Muscle of leg (tissue), 16 donors: ENCODE measurements at places on chromosomes 16 and 17. TPM values are rescaled to one million over a fixed set of nuclear protein-coding genes. Genes with fewer than 3 reads are reported as not detected.
A peak's percentile ranks its signal among the peaks of the same experiment; 100 is the strongest.

Gene OR1A1
- total RNA-seq: not detected

Gene FOXL1
- 0.40 TPM for total RNA-seq

Gene HAGH
- total RNA-seq: 36.1 TPM

Gene ZSWIM7
- 29.0 TPM for total RNA-seq

DNA sequence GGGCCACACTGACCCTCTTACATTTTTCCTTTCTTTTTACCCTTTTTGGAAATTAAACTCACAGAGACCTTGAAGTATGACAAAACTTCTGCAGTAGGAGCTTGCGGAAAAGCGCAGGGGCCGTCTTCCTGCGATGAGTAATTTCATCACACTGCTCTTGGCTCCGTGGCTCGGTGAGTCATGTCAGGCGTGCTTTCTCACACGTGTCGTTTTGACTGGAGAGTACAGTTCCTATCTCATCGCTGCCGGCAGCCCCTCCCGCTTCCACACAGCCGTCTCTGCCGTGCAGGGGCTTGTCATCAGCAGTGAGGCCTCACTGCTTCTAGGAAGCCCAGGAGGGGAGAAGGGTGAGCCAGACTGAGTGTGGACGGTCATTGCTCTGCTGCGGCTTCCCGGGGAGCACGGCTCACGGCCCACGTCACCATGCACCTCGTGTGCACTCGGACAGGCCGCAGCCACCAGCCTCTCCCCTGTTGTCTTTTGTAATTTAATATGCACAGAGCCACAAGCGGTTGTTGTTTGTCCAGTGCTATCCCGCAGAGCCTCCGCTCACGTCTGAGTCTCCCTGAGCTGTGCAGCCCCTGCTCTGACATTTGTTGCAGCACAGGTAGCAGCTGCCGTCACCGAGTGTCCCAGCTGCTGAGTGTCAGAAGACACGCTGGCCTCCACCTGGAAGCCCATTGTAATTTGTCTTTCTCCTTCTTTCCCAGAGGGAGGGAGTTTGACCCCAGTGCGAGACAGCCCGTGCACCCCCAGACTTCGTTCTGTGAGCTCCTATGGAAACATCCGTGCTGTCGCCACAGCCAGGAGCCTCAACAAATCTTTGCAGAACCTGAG is 99.4 kb upstream of the CHMP6 start:
- peak overlapping the region; percentile 75 for H3K27ac ChIP-seq
- peak; percentile 86 for DNase-seq
- peaks cover 33% of the 10 kb centered on the region for H3K36me3 ChIP-seq
- no peak overlapping the region for H3K4me3 ChIP-seq
- no peaks in the 10 kb centered on the region for H3K27me3 ChIP-seq

DNA sequence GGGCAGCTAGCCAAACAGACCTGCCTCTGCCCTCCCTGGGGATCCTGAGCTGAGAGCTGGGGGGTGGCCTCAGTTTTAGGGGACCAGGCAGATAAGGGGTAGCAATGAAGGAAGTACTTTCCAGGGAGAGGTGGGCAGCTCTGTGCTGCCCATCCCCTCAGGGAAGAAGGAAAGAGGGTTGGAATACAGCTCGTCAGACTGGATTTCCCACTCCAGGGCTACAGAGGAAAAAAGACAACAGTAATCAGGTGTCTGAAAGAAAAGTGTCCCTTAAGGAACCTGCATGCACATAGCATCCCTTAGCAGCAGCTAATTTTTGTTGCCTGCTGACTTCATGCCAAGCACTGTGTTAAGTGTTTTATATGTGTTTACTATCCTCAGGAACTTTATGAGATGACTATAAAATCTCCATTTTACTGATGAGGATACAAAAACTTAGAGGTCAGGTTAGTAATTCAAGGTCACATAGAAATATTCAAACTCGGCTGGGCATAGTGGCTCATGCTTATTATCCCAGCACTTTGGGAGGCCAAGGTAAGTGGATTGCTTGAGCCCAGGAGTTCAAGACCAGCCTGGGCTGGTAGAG is 3.2 kb upstream of the MRPL58 start:
- H3K36me3 ChIP-seq: peaks cover 4% of the 10 kb centered on the region
- no peak overlapping the region for H3K27ac ChIP-seq
- DNase-seq: no peak
- no peak overlapping the region for H3K4me3 ChIP-seq
- no peaks in the 10 kb centered on the region for H3K27me3 ChIP-seq
- H3K4me1 ChIP-seq: peaks cover 28% of the 10 kb centered on the region

GRCh38 chr17:59424331-59424730 is 92.9 kb downstream of the YPEL2 start:
- peak overlapping the region; percentile 89 for H3K27ac ChIP-seq
- no peak for DNase-seq
- no peaks in the 10 kb centered on the region for H3K27me3 ChIP-seq
- peaks cover 62% of the 10 kb centered on the region for H3K4me1 ChIP-seq
- no peak overlapping the region for H3K4me3 ChIP-seq

- H3K36me3 ChIP-seq: no peaks in the 10 kb centered on the region
- H3K27me3 ChIP-seq: no peaks in the 10 kb centered on the region
- H3K4me1 ChIP-seq: no peaks in the 10 kb centered on the region
- no peak overlapping the region for H3K27ac ChIP-seq
Observed at GRCh38 chr17:12634789-12635414, 30.8 kb upstream of the MYOCD start.

GRCh38 chr17:2749784-2750181 is 331 bp upstream of the CCDC92B start:
- H3K27ac ChIP-seq: no peak overlapping the region
- DNase-seq: peak; percentile 80
- no peak overlapping the region for H3K4me3 ChIP-seq
- peaks cover 8% of the 10 kb centered on the region for H3K4me1 ChIP-seq
- peaks cover 60% of the 10 kb centered on the region for H3K27me3 ChIP-seq

DNA sequence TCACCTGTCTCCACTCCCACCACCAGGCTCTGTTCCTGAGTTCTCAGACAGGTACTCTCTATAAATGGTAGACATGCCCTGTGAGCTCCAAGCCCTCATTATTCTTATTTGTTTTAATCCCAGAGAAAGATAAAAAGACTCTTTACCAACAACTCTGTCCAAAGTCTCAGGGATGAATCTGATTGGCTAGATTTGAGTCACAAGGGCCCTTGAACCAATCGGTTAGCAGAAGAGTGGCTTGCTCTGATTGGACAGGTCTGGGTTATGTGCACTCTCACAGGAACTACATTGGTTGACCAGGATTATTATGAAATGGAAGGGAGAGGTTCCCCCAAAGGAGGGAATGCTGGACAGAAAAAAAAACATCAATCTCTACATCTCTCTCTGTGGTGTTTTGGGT is 7.5 kb downstream of the COTL1 start:
- no peaks in the 10 kb centered on the region for H3K36me3 ChIP-seq
- H3K4me1 ChIP-seq: peaks cover 7% of the 10 kb centered on the region
- no peak for DNase-seq
- H3K4me3 ChIP-seq: no peak overlapping the region
- H3K27me3 ChIP-seq: peaks cover 8% of the 10 kb centered on the region
- no peak overlapping the region for H3K27ac ChIP-seq
